Astrocyte of the hippocampus (primary cell): ENCODE measurements at places on chromosomes 7 and 10.

GRCh38 chr10:48468866-48469511, 135.9 kb downstream of the ARHGAP22 start:
- DNase-seq, result no peak

- DNase-seq, result no peak
Observed at GRCh38 chr10:71984126-71984808, 20.1 kb downstream of the CHST3 start.

DNA sequence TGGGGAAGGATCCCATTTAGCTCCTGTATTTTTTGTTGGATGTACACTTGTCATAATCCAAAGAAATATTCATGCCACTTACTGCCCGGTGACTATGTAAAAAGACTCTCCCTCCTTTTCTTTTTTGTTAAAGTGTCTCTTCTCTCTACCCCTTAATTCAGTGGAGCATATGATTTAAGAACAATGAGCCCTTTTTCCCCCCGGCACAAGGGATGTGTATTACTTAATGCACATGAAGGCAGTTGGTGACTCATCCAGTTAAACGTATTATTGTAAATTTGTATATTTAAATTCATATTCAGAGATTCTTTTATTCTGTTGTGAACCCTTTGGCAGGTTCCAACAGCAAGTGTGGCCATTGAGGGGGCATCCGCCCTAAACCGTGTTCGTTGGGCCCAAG, 241.9 kb downstream of the SLC25A13 start:
- no peak for DNase-seq

DNA sequence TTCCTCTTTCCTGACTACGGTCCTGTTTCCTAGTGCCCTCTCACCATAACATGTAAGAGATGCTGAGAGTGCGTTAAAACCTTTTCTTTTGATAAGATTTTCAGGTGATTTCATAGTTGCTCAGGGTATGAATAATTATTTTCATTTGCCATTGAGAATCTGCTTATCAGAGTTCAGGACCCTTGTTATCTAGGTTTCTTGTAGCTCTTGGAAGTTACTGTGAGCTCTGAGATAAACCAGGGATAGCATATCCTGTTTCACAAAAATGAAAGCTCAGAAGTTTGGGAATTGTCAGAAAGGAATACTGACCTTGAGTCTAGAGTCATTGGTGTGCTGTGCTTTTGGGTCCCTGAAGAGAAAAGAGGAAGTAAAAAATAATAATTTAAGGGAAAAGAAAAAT, 76.8 kb upstream of the PRKG1 start:
- no peak for DNase-seq

DNA sequence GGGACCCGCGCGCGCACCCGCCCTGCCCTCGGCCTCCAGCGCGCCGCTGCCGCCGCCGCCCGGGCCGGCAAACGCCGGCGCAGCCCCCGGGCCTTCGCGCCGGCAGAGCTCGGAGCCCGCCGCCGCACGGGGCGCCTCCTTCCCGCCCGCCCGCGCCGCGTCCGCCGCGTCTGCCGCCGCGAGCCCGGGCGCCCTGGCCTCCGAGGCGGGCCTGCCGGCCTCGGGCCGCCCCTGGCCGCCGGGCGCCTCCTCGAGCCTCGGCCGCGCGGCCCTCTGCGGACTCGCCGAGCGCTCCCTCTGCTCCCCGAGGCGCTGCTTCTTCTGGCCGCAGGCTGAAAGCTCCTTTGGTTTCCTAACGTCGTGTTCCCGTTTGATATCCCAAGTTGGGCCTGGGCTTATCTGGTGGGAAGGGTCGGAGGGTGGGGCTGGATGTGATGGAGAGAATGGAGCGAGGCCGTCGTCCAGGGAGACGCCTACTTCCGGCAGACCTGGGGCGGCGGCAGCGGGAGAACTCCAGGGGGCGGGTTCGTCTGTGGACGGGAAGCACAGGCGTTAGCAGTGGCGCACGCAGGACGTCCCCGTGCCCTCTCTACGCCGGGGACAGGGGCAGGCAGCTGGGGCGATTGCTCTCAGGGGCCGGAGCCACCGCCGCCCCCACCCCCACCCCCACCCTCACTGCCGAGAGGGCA, 221.0 kb downstream of the PHTF2 start:
- peak; percentile 93 for DNase-seq
